NCI-H187 treated with DMSO at 0.1 percent for 48 hours (cell line): ENCODE measurements at places on chromosomes 2 and 18.

- DNase-seq, result no peak
These were observed 161.1 kb downstream of the KCNH7 start for GRCh38 chr2:162677476-162677875.

GRCh38 chr18:55256226-55256928 lies 297.1 kb upstream of the CCDC68 start:
- DNase-seq, result no peak

GRCh38 chr2:120465989-120466703 lies 120.2 kb downstream of the INHBB start:
- no peak for DNase-seq

DNA sequence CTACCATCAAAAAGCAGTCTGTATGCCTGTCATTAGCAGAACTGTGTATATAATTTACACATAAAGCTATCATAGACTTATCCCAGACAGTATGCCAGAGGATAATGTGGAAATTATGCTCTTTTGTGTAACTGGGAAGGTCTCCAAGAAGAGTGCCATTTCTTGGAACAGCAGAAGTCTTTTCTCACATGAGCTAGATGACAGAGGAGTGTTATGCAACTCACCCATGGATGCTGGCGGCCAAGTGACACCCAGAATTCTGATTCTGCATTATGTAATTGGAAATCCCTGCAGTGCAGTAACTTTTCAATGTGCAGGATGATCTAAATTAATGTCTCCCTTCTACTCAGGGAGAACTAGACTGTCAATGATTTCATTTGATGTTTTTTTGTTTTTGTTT lies 160.0 kb downstream of the UBE2E3 start:
- no peak for DNase-seq

DNA sequence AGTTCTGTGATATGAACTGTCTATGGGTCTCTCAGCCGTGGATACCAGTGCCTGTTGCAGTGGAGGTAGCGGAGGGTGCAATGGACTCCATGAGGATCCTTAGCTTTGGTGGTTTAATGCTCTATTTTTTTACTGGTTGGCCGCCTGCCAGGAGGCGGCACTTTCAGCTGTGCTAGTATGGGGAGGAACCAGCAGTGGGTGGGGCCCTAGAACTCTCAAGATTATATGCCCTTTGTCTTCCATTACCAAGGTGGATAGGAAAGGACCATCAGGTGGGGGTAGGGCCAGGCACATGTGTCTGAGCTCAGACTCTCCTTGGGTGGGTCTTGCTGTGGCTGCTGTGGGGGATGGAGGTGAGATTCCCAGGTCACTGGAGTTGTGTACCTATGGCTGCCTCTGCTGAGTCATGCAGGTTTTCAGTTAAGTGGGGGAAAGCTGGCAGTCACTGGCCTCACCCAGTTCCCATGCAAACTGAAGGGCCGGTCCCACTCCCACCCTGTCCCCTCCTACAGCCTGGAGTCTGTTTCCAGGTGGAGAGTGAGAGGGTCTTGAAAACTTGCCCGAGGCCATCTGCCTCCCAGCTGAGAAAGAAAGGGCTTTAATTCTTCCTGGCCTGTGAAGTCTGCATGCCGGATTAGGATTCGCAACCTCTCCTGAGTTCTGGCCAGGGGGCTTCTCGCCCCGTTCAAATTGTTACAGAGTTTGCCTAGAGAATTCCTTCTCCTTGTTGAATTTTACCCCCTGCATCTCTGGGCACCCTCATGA lies 14.5 kb downstream of the KCNS3 start:
- DNase-seq, result no peak

DNA sequence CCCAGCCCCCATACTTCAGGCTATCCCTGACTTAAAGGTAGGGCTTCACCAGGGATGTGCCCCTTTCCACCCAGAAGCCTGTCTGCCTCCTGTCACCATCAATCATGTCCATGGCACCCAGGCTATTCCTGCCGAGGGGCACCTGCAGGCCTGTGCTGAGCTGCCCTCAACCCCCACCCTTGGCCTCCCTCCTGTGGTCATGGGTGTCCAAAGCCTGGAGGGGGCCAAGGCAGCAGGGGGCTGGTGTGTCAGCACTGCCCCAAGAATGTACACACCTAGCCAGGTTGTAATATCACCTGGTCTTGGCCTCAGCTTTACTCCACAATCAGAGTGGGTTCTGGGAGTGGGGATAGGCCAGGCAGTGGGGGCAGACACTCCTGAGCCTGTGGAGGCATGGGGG lies 69.3 kb downstream of the SUCLG1 start:
- DNase-seq, result no peak

DNA sequence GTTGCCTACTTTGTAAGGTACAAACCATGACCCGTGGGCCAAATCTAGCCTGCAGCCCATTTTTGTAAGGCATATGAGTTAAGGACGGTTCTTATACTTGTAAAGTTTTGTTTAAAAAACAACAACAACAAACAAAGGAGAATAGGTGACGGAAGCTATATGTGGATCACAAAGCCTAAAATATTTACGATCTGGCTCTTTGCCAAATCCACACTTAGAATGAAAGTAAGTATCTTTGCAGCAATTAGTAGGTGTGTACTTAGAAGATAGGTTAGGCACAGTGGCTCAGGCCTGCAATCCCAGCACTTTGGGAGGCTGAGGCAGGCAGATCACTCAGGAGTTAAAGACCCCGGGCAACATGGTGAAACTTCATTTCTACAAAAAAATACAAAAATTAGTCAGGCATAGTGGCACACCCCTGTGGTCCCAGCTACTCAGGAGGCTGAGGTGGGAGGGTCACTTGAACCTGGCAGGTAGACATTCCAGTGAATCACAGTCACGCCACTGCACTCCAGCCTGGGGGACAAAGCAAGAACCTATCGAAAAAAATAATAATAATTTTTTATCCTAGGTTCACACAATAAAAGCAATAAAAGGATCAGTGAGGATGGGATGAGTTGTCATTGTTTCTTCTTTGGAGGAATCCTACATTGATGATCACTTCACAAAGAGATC lies 57.8 kb upstream of the CTAGE1 start:
- no peak for DNase-seq

DNA sequence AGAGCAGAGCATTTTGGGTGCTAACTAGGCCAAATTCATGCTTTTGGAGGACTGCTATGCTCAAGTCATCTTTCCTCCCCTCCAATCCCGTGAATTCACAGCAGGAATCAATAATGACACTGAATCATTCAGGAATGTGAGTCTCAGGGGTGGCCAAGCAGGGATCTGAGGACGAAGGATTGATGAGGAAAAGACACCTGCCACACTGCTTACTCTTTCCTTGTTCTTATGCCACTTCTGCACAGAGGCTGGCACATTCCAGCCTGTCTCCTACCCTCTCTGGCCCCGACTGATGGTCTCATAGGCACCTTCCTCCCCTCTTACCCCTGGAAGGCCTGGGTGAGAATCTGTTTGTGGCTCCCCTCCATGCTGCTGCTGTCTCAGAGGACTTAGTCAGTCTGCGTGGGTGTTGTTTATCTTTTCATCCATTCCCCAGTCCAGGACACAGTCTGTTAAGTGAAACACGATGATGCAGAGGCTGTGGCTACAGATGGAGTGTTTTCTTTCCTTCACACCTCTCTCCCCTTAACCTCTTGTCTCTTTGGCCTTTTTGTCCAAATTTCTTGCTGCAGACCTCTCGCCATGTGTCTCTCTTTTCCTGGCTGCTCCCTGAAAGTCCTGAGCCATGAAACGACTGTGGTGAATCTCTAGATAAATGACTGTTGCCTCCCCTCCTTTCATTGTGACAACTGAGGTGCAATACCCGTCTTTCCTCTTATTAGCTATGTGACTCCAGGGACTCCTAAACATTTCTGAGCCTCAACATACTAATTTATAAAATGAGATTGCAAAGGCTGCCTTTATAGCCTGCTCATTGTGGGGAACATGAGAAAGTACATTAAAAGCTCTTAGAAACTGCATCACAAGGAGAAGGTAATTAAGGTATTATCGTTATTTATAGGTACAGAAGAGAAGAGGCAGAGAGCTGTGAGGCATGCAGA lies 86.9 kb downstream of the RDH14 start:
- no peak for DNase-seq
